ENCODE measurements at places on chromosomes 6 and 20.

DNA sequence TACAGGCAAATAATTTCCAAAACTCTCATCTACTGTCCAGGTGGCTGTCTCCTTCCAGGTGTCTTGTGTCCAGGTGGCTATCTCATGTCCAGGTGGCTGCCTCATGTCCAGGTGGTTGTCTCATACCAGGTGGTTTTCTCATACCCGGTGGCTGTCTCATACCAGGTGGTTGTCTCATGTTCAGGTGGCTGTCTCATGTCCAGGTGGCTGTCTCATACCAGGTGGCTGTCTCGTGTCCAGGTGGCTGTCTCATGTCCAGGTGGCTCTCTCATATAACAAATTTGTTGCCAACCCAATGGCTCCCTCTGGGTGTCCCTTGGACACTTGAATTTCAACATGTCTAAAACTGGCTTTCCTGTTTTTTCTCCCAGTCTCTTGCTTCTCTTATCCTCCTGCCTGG is 14.3 kb upstream of the SLC22A3 start:
- DNase-seq, result no peak

- DNase-seq, result no peak
Observed at GRCh38 chr6:158923805-158924498, 76.0 kb downstream of the RSPH3 start.

DNA sequence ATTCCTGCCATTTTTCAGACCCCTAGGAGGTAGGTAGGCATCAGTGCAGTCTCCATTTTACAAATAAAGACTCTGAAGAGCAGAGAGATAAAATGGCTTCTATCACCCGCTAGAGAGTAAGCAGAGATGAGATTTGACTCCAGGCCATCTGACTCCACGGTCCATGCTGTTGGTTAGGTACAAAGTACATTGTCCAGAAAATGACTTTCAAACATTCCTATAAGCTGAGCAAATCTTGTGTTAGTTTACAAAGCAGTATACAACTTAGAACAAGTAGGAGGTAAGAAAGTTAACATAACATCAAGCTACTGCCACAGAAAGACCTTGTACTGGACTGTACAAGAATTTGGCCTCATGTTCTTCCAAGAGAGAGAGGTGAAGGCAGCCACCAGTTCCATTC is 14.9 kb downstream of the BTN1A1 start:
- DNase-seq, result no peak

GRCh38 chr6:162814426-162814973 is 86.7 kb downstream of the PACRG start:
- no peak for DNase-seq

DNA sequence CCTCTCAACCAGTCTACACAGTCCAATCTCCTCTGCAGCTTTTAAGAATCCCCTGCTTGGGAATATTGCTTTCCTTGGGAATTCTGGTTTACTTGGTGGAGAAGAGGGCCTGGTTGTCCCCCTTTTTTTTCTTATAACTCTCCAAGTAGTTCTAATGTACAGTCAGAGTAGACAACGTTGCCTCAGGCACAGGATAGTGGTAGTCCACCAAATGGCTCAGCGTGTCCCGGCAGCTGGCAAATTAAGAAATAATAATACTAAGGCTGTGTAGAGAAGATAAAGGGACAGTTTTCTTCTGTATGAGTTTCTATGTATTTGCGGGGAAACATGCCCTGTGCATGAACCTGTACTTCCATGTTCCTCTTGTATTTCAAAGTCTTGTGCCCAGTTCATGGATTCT is 145.7 kb upstream of the RREB1 start:
- no peak for DNase-seq
